HFFc6 (cell line): ENCODE measurements at places on chromosomes 13 and 19.

GRCh38 chr19:4522291-4523002, 4.2 kb upstream of the PLIN4 start:
- no peak for DNase-seq
- peaks cover 8% of the 10 kb centered on the region for H3K27me3 ChIP-seq
- no peak overlapping the region for H3K4me3 ChIP-seq
- 0 out of 2 replicates have a peak, but pooled peaks cover 6% of the 10 kb centered on the region for H3K4me1 ChIP-seq
- no peak overlapping the region for H3K27ac ChIP-seq

DNA sequence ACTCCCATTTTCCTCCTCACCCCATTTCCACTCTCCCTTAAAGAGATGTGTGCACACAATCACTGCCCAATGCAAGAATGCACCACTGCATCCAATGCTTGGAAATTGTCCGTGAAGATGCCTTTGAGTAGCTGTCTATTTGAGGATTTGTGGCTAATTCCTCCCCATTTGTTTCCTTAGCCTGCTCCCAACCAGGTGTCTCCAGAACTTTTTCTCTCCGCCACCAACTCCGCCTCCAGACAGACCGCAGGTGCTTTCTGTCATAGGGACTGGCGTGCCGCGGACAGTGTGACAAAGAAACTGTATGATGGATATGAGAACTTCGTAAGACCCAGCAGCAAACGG, 461 bp upstream of the TM9SF2 start:
- peaks cover 78% of the 10 kb centered on the region for H3K4me1 ChIP-seq
- DNase-seq, result no peak
- H3K27ac ChIP-seq, result peak overlapping the region; percentile 94
- H3K36me3 ChIP-seq, result peaks cover 18% of the 10 kb centered on the region

DNA sequence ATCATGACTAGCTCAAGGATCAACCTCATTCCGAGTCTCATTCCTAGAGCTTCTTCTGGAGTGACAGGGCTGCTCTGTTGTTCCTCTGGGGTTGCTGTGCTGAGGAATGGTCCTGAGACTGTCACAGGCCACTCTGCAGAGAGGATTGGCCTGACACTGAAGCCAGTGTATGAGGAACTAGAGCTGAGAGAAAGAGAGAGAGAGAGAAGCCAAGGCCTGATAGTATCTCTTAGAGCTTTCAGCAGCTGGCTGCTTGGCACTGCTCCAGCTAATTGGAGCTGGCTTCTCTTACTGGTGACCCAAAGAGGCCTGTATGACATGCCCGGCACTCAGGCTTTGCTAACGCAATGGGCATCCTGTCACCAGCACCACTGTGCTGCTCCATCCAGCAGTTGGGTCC, 73.4 kb upstream of the FLT1 start:
- H3K27ac ChIP-seq, result no peak overlapping the region
- H3K27me3 ChIP-seq, result no peaks in the 10 kb centered on the region
- DNase-seq, result no peak
- H3K4me1 ChIP-seq, result peaks cover 46% of the 10 kb centered on the region
- H3K4me3 ChIP-seq, result no peak overlapping the region
- H3K36me3 ChIP-seq, result no peaks in the 10 kb centered on the region

DNA sequence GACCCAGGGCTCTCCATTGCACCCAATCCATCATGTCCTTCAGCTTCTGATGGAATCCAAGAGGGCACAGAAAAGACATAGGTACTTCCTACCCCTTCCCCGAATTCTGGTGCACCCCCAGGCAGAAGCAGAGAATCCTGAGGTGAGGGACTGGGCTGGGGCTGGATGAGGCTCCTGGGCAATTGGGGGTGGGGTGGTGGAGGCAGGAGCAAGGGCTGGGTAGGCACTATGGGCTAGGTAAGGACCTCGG, 2.7 kb upstream of the KCNC3 start:
- H3K4me3 ChIP-seq, result no peak overlapping the region
- no peak overlapping the region for H3K27ac ChIP-seq
- peaks cover 12% of the 10 kb centered on the region; the same call in 1 of the 2 replicates for H3K4me1 ChIP-seq
- no peak for DNase-seq
- peaks cover 46% of the 10 kb centered on the region for H3K27me3 ChIP-seq
- peaks cover 8% of the 10 kb centered on the region for H3K36me3 ChIP-seq

DNA sequence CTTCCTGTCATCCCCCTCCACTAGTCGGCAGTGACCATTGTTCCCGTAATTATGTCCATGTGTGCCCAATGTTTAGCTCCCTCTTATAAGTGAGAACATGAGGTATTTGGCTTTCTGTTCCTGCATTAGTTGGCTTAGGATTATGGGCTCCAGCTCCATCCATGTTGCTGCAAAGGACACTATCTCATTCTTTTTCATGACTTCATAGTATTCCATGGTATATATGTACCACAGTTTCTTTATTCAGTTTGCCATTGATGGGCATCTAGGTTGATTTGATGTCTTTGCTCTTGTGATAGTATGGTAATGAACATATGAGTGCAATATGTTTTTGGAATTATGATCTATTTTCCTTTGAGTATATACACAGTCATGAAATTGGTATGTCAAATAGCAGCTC, 522.1 kb downstream of the DCT start:
- no peak overlapping the region for H3K27ac ChIP-seq
- no peak for DNase-seq
- no peak overlapping the region for H3K4me3 ChIP-seq
- peaks cover 9% of the 10 kb centered on the region for H3K4me1 ChIP-seq
- no peaks in the 10 kb centered on the region; the same call in 1 of the 2 replicates for H3K27me3 ChIP-seq
- no peaks in the 10 kb centered on the region for H3K36me3 ChIP-seq

DNA sequence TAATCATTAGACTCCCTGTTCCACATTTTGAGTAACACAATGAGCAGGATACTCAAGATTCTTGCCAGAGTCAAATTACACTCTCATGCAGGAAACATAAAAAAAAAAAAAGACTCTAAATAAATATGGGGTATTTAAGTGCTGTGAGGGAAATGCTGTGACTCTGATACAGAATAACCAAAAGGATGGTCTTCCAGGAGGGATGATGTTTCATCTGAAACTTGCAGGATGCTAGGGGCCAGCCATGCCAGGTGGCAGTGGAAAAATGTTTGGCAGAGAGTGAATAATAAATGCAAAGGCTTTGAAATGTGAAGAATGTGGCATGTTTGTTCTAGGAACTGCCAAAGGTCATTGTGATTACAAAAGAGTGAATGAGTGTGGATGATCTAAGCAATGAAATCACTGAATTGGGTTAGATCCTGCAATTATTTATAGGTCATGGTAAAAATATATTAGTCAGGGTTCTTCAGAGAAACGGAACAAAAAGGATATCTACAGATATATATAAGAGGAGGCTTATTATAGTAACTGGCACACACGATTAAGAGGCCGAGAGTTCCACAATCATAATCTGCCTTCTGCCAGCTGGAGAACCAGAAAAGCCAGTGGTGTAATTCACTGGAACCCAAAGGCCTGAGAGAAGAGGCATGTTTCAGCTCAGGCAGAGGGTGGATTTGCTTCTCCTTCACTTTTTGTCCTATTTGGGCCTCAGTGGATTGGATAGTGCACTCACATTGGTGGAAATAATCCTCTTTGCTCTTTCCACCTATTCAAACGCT, 1832.8 kb upstream of the MIR17HG start:
- H3K4me1 ChIP-seq, result no peaks in the 10 kb centered on the region
- DNase-seq, result no peak
- H3K36me3 ChIP-seq, result peaks cover 10% of the 10 kb centered on the region; the same call in 1 of the 2 replicates
- H3K27ac ChIP-seq, result no peak overlapping the region
- H3K4me3 ChIP-seq, result no peak overlapping the region

- H3K4me3 ChIP-seq, result no peak overlapping the region
- no peaks in the 10 kb centered on the region for H3K27me3 ChIP-seq
- H3K27ac ChIP-seq, result peak overlapping the region; percentile 48
- no peak for DNase-seq
Measured at GRCh38 chr19:6249296-6249695, 30.5 kb downstream of the MLLT1 start.

DNA sequence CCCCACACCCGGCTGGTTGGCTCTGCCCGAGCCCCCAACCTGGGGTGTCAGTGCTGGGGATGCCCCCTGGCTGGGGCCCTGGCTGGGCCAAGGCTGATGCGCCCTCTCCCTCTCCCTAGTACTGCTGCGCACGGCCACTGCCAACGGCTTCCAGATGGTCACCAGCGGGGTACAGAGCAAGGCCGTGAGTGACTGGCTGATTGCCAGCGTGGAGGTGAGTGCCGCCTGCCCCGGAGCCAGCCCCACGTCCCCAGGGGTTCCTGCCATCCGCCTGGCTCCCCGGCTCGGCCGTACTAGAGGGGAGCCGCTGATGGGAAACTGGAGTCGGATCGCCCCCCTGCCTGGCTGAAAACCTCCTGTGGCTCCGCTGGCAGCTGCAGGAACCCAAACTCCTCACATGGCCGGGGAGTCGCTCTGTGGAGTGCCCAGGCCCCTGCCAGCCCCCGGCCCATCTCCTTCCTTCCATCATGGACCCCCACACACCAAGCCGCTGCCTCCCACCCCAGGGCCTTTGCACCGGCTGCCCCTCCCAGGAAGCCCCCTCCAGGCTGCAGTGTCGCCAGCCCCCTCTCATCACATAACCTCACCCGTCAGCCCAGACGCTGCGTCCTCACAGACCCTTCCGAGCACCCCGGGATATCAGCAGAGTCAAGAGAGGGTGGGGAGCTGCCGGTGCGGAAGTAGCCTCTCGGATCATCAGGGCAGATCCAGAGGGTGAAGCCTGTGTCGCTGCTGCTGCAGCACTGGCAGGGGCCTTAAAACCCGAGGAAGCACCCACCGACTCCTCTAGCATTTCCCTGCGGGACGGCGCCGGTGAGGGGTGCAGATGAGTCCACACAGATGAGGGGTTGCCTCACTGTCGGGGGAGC, 10.6 kb downstream of the NCLN start:
- no peak overlapping the region for H3K4me3 ChIP-seq
- H3K27me3 ChIP-seq, result no peaks in the 10 kb centered on the region; the same call in 1 of the 2 replicates
- no peak overlapping the region for H3K27ac ChIP-seq
- no peaks in the 10 kb centered on the region for H3K4me1 ChIP-seq

- H3K36me3 ChIP-seq, result no peaks in the 10 kb centered on the region
- no peak overlapping the region for H3K27ac ChIP-seq
- DNase-seq, result no peak
- no peak overlapping the region for H3K4me3 ChIP-seq
- no peaks in the 10 kb centered on the region for H3K4me1 ChIP-seq
- H3K27me3 ChIP-seq, result peaks cover 3% of the 10 kb centered on the region
Measured at GRCh38 chr19:9709305-9709704, 34.4 kb upstream of the ZNF562 start.

GRCh38 chr19:34373601-34374288, 8.7 kb downstream of the GPI start:
- H3K36me3 ChIP-seq, result peaks cover 21% of the 10 kb centered on the region
- no peak overlapping the region for H3K27ac ChIP-seq
- no peaks in the 10 kb centered on the region; the same call in 1 of the 2 replicates for H3K27me3 ChIP-seq

DNA sequence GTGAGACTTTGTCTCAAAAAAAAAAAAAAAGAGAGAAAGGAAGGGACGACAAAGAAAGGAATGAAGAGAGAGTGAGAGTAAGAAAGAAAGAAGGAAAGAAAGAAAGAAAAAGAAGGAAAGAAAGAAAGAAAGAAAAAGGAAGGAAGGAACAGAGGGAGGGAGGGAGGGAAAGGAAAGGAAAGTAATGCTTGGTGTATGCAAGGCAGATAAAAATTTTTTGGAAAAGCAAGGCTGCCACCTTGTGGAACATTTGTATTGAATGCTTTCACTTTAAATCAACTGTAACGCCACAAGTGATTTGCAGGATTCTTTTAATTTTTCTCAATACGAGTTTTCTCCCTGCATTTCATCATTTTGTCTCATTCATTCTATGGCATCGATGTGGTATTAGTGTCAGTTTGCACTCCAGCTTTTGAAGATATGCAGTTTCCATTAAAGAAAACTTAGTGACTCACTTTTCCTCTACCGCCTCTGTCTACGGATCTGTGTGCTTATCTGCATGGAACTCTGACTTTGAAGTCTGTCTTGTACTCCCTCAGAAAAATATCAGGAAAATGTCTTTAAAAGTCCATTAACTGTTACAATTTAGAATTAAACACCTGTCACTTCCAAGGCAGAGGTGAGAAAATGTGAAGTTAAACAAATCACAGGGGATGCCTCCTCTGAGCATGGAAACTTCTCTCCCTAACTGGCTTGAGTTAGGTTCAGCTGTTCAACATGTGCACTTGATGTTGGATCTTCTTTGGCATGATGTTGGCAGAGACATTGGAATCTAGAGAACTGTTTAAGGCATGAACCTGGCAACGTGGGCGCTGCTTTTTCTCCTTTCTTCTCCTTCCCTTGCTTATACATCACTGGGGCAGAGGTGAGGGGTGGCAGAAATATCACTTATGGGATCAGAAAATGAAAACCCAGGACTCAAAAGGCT, 20.0 kb upstream of the ZDHHC20 start:
- peak; percentile 70 for DNase-seq
- peak overlapping the region; percentile 69 for H3K27ac ChIP-seq
- no peaks in the 10 kb centered on the region for H3K36me3 ChIP-seq
- H3K4me3 ChIP-seq, result peak overlapping the region; percentile 82
- H3K4me1 ChIP-seq, result peaks cover 33% of the 10 kb centered on the region

DNA sequence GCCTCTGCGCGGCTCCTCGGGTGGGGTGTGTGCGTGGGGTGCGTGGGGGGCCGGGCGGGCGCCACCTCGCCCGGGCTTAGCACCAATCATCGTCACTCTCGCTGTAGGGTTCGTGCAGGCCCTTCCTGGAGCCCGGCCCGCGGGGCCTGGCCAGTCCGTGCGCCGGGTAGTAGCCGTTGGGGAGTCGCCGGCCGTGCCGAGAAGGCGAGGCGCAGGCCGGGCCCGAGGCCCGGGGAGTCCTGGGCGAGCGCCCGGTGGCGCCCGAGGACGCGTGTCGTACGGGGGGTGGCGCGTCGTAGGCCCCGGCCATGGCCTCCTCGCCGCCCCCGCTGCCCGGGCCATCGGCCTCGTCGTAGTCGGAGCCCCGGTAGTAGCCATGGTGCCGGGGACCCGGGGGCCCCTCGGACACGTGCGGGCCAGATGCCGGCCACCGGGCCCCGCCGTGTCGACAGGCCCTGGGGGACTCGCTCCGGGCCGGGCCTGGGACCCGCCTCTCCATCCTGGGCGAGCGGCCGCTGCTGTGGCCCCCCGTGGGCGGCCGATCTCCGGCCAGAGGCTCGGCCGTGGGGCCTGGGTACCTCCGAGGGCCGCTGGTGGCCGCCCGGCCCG, 57.1 kb downstream of the IER2 start:
- H3K4me1 ChIP-seq, result peaks cover 7% of the 10 kb centered on the region
- DNase-seq, result no peak
- no peak overlapping the region for H3K4me3 ChIP-seq
- H3K27ac ChIP-seq, result no peak overlapping the region
- H3K27me3 ChIP-seq, result no peaks in the 10 kb centered on the region

DNA sequence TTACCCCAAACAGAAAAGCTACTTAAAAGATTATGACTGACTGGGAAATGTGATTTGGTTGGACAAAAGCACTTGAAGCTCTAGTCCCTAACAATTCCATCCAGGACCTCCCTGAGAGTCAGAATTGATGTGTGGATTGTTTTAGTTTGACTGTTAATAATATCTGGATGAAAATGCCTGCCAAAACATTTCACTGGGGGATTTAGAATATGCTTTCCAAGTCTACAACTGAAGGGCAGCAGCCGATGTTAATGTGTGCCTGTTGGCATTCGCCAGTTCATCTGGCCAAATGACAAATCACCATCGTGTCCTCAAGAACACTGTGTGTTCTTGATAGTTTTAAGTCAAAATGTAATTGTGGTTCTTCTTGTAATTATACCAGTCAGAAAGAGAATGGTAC, 76.0 kb upstream of the TSC22D1 start:
- DNase-seq, result no peak
- no peaks in the 10 kb centered on the region for H3K36me3 ChIP-seq
- peaks cover 2% of the 10 kb centered on the region; the same call in 1 of the 2 replicates for H3K27me3 ChIP-seq
- H3K27ac ChIP-seq, result no peak overlapping the region
